ENCODE measurements at places on chromosomes 12 and 14.

DNA sequence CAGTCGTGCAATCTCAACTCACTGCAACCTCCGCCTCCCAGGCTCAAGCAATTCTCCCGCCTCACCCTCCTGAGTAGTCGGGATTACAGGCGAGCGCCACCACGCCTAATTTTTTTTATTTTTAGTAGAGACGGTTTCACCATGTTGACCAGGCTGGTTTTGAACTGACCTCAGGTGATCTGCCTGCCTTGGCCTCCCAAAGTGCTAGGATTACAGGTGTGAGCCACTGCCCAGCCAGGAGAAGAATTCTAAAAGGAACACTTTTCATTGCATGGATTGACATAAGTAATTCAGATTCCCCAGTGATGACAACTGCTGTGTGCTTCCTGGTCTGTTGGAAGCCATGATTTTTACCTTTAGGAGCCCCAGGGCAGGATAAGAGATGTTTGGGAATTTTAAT, 22.1 kb downstream of the DMAC2L start:
- DNase-seq, result no peak

GRCh38 chr14:91225025-91225424, 19.5 kb downstream of the GPR68 start:
- DNase-seq, result no peak

DNA sequence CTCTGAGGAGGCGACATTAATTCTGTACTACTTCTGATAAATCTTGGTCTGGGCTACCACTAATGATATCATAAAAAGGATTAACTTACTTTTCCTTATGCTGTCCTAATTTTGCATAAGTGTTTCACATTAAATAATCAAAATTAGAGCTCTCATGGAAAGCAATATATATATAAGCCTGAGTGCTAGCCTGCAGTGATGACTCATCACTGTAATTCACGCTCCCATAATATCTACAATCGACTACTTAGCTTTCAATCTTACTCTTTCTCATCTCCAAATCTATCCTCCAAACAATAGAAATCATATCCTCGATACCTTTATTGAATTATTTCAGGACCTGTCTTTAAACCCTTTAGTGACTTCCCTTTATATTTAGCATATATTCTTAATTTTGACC, 701.3 kb downstream of the RERGL start:
- DNase-seq, result no peak

GRCh38 chr12:90128526-90128925, 419.9 kb upstream of the ATP2B1 start:
- no peak for DNase-seq

DNA sequence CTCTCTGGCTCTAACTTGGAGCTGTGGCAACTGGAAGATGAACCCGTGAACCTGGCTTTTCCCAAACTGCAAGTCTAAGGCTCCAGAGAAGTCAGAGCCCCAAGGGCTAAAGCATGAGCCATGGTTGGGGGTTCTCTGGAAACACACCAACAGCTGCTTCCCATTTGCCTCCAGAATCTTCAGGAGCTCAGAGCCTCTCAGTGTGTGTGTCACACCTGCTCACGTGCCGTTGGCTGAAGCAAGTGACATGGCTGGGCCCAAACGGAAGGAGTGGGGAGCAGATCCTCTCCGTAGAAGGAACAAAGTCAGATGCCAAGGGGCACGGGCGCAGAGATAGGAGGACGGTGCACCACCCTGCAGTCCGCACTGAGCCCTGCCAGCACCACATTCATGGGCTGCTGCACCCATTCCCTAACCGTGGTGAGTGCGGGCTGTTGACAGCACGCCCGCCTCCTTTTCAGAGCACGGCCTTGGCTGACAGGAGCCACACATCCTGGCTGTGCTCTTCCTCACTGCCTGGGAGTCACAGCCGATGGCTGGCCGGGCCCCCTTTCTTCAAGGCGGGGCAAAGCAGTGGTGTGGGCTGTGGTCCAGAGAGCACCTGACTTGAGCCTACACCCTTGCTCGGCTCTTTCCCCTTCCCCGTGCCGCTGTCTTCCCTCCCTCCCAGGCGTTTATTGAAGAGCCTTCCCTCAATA, 16.6 kb upstream of the TRAF3 start:
- no peak for DNase-seq

DNA sequence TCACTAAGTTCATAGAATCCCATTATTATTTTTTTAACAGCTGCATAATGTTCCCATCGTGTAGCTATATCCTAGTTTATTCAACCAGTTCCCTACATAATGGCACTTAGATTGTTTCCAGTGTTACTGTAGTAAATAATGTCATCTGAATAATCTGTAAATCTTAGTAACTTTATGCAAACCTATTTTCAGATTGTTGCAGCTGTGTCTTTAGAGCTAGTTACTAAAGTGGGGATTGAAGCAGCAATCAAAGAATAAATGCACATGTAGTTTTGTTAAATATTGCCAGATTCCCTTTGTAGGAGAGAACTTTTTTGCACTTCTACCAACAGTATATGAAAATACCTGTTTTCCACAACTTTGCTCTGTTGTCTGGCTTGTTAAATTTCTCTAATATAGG, 13.1 kb downstream of the ARID2 start:
- DNase-seq, result no peak

GRCh38 chr14:98368916-98369315, 903.1 kb downstream of the BCL11B start:
- no peak for DNase-seq

GRCh38 chr12:110004598-110004997, 5.4 kb downstream of the ANKRD13A start:
- no peak for DNase-seq

DNA sequence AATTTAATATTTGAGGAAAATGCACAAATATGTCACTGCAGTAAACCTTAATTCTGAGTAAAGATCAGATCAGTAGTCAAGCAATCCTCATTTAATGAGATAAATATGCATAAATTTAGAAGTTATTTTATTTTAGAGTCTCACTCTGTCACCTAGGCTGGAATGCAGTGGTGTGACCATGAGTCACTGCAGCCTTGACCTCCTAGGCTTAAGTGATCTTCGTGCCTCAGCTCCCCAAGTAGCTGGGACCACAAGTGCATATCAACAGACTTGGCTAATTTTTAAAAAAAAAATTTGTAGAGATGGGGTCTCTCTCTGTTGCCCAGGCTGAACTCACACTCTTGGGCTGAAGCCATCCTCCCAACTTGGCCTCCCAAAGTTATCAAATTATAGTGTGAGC, 41.3 kb downstream of the LMO3 start:
- DNase-seq, result no peak

DNA sequence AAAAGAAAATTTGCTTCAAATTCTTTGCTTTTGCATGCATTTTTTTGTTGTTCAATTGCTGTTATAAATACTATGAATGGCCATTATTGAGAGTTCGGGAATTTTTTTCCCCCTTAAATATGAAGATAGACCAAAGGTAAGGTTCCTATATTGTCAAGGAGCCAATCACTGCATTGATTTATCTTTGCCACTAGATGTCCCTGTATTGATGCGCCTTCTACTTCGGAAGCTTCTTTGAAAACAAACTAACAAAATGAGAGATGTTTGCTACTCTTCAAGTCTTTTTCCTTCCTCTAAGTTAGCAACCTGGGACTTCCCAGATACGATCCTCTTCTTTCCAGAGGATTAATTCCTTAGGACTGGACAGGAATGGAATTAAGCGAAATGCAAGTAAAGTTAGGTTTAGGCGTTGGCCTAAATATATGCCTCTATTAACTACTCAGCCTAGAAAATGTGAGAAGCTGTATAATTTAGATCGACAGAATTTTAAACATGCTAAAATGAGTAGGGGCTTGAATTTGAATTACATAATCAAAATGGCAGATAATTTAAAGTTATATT, 318.1 kb downstream of the AEBP2 start:
- no peak for DNase-seq
